ENCODE measurements at places on chromosomes 7 and 10.

GRCh38 chr10:31464552-31464951 is 145.5 kb downstream of the ZEB1 start:
- DNase-seq = no peak

DNA sequence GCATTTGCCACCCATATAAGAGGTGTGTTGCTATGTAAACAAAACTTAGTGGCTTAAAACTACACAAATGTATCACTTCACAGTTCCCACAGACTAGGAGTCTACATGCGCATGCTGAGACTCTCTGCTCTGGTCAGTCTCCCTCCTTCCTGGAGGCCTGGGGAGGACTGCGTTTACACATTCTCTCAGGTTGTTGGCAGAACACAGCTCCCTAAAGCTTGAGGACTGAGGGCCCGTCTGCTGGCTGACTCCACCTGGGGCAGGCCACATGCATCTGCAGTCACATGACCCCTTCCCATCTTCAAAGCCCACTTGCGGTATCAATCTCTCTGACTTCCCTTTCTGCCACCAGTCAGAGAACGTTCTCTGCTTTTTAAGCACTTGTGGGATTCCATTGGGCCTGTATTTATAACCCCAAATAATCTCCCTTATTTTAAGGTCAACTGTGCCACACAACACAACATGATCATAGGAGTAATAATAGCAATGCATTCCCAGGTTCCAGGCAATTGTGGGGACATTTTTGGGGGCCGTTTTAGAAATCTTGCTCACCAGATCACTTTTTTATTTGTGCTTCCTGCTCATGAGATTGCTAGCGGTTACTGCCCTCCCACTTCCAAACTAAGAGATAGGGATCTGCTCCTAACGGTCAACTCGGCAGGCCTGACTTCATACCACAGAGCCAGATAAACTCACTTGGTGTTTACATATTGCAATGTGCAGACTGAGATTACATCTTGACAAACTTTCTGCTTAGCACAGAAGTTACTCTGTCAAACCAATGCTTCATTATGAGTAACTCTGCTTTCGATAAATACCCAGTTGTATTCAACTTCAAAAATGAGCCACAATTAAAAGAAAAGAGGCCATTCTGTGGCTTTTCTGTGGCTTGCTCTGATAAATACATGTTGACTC is 96.3 kb downstream of the ALOX5 start:
- peak; percentile 13 for DNase-seq

GRCh38 chr10:29921071-29921446 is 138.3 kb downstream of the JCAD start:
- DNase-seq = no peak

DNA sequence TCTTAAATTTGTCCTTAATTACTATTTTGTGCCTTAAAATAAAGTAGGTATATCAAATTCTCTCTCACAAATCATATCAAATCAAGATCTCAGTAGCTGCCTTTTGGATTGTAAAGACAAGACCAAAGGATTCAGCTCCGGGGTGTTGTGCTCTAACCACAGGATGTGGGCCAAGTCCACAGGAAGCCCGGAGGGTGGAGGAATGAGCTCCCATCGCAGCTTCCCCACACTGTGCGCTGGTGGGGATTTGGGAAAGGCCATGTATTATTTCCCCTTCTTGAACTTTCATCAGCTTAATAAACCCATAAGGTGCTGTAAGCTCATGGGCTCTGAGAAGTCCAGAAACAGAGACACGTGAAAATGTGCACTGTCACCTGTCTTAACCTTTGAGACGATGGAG is 241.6 kb upstream of the TCERG1L start:
- DNase-seq = no peak

GRCh38 chr7:931871-932650 is 22.4 kb downstream of the ADAP1 start:
- no peak for DNase-seq

DNA sequence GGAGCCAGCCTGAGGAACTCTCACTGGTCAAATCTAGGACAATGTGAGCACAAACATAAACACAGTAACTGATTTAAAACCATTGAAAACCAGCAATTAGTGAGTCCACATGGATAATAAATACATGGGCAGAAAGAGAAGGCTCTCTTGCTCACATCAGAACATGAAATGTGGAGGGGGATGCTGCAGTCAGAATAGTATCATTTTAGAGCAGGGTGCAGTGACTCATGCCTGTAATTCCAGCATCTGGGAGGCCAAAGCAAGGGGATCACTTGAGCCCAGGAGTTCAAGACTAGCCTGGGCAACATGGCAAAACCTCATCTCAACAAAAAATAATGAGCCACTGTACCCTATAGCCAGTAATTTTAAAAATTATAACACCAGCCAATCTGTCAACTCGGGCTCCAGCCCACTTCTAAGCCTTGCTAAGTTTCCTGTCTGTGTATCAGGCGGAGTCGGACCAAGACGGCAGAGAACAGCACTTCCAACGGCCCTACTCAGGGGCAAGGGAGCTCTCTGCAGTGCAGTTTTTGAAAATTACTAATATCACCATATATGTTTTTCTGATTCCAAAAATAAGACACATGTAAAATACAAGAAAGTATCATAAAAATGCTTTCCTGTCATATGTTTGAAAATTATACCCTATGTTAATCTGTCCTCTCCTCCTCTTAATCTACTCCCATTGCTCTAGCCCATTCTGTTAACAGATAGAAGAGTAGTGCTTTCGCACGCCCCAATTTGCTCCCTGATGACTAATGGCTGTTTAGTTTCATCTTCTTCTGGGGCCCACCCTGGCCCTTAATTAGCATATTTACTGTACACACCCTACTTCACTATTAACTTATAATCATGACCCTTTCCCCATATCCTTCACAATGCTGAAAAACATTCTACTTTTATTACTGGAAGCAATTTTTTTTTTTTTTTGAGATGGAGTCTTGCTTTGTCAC is 17.1 kb downstream of the URGCP start:
- DNase-seq = no peak

DNA sequence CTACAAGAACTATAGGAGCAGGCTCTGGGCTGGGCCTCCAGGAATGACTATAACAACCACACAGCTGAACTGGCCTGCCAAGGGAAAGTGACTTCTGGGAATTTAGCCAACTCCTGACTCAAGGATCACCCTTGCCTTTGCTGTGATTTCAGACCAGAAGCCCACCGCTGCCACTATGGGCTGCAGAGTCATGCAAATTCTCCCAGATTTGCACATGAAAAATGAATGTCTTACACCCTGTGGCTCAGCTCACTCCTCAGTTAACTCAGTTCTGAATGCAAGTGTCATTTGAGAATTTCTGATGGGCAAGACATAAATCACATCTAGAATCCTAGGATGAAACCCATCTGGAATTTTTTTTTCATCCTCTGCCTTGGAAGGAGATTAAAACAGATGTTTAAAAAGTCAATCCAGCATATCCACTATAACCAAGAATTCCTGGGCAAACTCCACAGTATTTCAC is 186.5 kb upstream of the BET1 start:
- DNase-seq = no peak

- no peak for DNase-seq
Observed at GRCh38 chr10:56178210-56178609, 182.8 kb downstream of the ZWINT start.

DNA sequence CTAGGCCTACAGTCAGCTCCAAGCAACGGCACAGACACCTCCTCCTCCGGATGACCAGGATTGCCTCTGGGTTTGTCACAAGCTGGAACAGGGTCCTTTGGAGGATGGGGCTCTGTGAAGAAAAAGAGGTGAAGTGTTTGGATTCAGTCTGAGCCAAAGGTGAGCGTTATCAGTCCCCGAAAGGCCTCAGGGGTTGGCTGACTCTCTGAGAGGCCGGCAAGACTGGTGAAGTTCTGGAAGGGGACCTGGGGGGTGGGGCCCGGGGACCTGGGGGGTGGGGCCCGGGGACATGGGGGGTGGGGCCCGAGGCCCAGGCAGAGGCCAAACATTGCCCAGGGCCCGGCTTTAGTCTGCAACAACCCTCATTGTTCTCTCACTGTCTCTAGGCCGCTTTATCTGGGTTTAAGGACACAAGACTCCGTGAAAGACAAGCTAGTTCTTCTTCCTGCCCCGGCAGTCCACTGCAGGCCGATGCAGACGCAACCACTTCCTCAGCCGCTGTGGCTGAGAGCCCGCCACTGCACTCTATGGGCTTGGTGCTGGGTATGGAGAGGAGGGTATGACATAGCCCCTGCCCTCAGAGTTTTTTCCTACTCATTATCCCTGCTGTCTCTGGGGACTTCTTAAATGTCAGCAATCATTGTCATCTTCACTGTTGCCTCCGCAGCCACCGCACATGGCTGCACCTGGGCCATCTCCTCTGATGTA is 27.4 kb upstream of the PSAP start:
- peak; percentile 75 for DNase-seq

DNA sequence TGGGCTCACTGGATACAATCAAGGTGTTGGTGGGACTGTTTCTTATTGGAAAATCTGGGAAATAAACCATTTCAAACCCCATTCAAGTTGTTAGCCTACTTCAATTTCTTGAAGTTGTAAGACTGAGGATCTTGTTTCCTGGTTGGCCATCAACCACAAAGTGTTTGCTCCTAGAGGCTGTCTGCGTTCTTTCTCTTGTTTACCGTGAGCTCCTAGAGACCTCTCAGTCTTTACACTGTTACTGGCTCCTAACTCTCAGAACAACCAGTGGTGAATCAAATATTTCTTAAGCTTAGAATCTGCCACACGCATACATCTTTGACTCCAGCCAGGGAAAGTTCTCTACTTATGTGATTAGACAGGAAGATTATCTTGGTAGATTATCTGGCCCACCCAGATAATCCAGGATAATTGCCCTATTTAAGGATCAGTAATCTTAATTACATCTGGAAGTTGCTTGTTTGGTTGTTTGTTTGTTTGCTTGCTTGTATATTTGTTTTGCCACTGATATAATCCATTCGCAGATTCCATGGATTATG is 798.7 kb downstream of the IPMK start:
- no peak for DNase-seq

GRCh38 chr7:12289996-12290395 is 78.9 kb downstream of the TMEM106B start:
- DNase-seq = no peak

DNA sequence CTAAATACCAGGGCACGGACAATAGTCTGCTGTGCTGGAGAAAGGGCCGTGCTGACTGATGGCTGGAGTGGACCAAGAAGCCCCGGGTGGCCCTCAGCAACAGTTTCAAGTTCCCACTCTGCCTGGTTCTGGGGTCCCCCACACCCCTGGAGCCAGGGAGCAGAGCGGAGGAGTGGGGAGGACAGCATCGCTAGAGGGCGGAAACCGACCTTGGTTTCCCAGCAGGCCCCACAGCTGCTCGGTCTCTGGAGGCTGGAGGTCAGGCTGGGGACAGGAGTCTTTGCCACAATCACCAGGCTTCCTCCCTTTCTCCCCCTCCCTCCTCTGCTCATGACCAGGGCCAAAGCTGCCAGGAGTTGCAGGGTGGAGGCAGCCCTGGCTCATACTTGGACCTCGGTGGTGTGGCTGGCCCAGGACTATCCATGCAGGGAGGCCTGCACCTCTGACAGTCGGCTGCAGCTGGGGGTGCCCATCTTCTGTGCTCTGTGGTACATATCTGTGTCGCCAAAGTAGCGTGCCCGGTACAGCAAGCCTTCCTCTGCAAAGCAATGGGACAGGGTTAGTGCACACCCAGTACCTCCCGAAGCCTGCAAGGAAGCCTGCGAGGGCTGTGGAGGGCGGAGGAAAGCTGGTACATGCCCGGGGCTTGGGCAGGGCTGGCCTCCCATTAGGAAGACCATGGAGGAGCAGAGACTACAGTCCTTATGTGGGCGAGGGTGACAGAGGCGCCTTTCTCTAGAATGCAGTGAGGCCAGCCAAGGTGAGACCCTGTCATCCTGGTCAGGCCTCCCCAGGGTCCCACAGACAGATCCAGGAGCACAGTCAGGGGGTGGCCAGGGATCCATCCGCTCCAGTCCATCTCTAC is 19.1 kb downstream of the DNAJB12 start:
- no peak for DNase-seq

GRCh38 chr7:95427166-95427565 is 7.7 kb downstream of the PON2 start:
- no peak for DNase-seq

- no peak for DNase-seq
Observed at GRCh38 chr10:30747633-30748032, 118.1 kb upstream of the LYZL2 start.

GRCh38 chr10:69451784-69452251 is 553 bp downstream of the TSPAN15 start:
- no peak for DNase-seq

- no peak for DNase-seq
Observed at GRCh38 chr10:48788554-48788953, 103.9 kb downstream of the WDFY4 start.

- DNase-seq = peak; percentile 75
Observed at GRCh38 chr7:149773446-149774236, at the start of gene ZNF467. ZNF467 (minus strand) TSS chr7:149773588; CDS start chr7:149771032, 2,556 bp downstream.

- peak; percentile 92 for DNase-seq
Observed at GRCh38 chr7:118129041-118129795, 54.7 kb upstream of the LSM8 start.

- no peak for DNase-seq
Observed at GRCh38 chr10:35185260-35186034, 58.8 kb downstream of the CREM start.

DNA sequence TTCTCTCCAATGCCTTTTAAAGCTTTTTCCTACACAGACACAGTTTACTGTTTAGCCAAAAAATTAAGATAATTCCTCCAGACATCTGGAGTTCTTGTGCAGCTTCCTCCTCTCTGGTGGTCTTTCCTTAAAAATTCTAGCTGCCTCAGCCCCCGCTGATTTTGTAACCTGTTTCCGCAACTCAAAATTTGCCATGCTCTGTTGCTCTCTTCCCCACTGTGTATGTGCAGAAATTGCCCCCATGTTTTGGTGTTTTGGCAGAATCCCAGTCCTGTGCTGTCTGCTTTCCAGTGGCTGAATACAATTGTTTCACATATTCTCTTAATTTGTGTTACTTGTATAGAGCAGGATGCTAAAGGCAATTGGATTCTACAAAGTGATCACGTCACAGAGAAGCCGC is 151.7 kb upstream of the PRSS1 start:
- DNase-seq = no peak

- no peak for DNase-seq
Observed at GRCh38 chr10:2948127-2948854, 119.1 kb upstream of the PFKP start.

DNA sequence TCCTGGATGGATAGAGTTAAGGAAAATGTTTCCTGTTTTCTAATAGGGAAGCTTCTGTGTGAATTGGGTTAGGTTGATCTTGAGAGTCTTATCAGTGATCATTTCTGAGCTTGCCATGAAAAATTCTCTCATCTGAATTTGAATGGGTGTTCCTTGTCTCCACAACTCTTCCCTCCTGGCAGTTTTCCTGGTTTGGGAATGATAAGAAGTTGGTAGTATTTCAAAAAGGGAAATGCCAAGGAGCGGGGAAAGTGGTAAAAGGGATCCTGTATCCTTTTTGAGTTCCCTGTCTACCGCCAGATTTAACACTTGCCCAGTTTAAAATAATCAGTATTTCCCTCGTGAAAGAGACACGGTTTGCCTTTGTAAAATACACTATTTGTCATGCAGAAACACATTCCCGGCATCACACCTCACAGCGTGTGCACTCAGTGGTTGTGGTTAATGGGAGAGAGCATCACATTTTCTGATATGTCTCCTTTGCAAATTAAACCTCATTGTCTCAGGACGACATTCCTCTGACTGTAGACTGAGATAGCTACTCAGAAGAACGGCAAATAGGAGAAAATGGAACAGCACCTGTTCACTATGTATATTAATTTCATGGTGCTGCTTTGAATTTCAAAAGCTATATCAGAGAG is 113.2 kb upstream of the IFRD1 start:
- no peak for DNase-seq
